Glutamatergic neuron (in vitro differentiated cells): ENCODE measurements at places on chromosomes 7 and 10. TPM values are rescaled to one million over a fixed set of nuclear protein-coding genes. Genes with fewer than 3 reads are reported as not detected.
A peak's percentile ranks its signal among the peaks of the same experiment; 100 is the strongest.

MACC1 gene
- total RNA-seq: 0.29 TPM

WNT2 gene
- not detected for total RNA-seq

C7orf57 gene
- total RNA-seq: not detected

SLC35G1 gene
- total RNA-seq: 3.0 TPM

LEP gene
- total RNA-seq: not detected

GCK gene
- total RNA-seq: 43.9 TPM

DNA sequence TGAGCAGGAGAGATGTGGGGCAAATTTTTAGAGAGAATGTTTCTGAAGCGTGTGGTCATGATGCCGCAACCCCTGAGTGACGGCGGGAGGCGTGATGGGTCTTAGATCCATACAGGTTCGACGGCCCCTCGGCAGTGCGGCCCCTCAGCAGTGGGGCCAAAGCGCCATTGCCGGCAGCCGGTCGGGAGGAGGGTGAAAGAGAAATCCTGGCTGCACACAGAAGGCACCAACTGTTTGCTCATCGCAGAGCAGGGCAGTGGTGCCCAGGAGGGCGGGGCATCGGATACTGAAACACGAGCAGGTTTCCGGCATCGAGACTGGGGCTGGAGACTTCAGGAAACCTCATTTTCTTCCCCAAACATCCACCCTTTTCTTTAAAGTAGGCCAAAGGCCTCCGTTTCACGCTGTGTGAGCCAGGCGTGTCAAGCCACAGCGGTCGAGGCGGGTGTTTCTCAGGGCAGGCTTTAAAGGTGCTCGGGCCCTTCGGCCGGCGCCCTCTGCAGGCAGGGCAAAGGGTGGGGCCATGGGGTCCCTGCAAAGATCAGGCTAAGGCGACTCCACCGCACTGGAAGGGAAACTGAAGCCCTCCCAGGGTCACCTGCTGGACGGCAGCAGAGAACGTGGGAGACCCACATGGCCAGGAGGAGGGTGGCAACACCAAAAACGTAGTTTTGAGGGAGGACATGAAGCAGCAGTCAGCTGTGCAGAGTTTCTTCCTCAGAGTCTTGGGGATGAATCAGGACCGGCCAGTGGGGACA lies 42.0 kb upstream of the PPP2R2D start:
- peaks cover 10% of the 10 kb centered on the region for H3K27me3 ChIP-seq
- no peak overlapping the region for H3K4me3 ChIP-seq
- H3K36me3 ChIP-seq: no peaks in the 10 kb centered on the region
- H3K4me1 ChIP-seq: no peaks in the 10 kb centered on the region

- no peaks in the 10 kb centered on the region for H3K27me3 ChIP-seq
- no peaks in the 10 kb centered on the region for H3K36me3 ChIP-seq
- H3K4me1 ChIP-seq: no peaks in the 10 kb centered on the region
- H3K4me3 ChIP-seq: no peak overlapping the region
- no peak for DNase-seq
Observed at GRCh38 chr7:107179326-107180164, 10.7 kb downstream of the HBP1 start.

GRCh38 chr7:12403287-12404181 lies at the start of gene VWDE:
VWDE (minus strand) TSS chr7:12403865; CDS start chr7:12403716, 149 bp downstream.
- H3K27ac ChIP-seq: peak within 1 kb of the TSS; percentile 73
- no peaks in the 10 kb centered on the region for H3K4me1 ChIP-seq
- peak within 1 kb of the TSS; percentile 95 for H3K4me3 ChIP-seq
- no peaks in the 10 kb centered on the region for H3K27me3 ChIP-seq

- H3K27ac ChIP-seq: no peak overlapping the region
- H3K27me3 ChIP-seq: peaks cover 11% of the 10 kb centered on the region
- H3K4me3 ChIP-seq: peak overlapping the region; percentile 89
Observed at GRCh38 chr10:115093776-115094408, 727 bp downstream of the ATRNL1 start.

DNA sequence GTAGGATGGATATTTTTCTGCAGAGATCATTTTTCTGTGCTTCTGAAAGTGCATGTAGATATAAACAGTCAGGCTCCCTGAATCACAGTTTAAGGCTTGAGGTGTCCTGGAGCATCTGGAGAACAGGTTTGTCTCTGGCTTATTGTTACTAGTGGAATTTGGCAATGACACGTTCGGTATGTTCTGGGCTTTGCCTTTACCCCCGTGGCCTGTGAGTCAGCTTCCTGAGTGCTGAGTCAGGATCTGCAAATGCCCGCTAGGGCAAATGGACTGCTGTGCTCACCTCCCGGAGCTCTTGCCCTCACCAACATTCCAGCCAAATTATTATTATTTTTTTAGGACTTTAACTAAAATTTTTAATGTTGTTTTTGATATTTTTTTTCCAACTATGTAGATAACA lies 192.5 kb upstream of the PRSS1 start:
- no peak overlapping the region for H3K4me3 ChIP-seq
- DNase-seq: no peak
- no peak overlapping the region for H3K27ac ChIP-seq
- H3K36me3 ChIP-seq: no peaks in the 10 kb centered on the region
- no peaks in the 10 kb centered on the region for H3K27me3 ChIP-seq
- H3K4me1 ChIP-seq: peaks cover 2% of the 10 kb centered on the region
